Activated CD4-positive, alpha-beta T cell treated with anti-CD3 and anti-CD28 coated beads, Interleukin-2, amount 50 U/mL, for 24 hours (primary cell): ENCODE measurements at places on chromosomes 1 and 21.

DNA sequence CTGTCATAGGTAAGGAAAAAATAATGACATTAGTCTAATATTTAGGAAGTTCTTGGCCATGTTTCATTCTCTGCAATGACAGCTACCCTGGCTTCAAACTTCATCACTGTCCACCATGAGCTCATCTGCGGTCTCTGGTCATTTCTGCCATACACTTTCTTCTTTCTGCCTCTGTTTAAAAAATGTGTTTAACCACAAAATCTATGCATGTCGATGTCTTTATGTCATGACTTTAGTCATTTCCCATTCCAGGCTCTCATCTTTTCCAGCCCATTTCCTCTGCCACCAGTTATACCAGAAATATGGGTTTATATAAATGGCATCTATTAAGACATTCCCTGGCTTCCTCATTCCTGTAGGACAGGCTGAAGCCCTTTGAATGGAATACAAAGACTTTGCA is 68.5 kb upstream of the DUSP10 start:
- DNase-seq, result no peak

DNA sequence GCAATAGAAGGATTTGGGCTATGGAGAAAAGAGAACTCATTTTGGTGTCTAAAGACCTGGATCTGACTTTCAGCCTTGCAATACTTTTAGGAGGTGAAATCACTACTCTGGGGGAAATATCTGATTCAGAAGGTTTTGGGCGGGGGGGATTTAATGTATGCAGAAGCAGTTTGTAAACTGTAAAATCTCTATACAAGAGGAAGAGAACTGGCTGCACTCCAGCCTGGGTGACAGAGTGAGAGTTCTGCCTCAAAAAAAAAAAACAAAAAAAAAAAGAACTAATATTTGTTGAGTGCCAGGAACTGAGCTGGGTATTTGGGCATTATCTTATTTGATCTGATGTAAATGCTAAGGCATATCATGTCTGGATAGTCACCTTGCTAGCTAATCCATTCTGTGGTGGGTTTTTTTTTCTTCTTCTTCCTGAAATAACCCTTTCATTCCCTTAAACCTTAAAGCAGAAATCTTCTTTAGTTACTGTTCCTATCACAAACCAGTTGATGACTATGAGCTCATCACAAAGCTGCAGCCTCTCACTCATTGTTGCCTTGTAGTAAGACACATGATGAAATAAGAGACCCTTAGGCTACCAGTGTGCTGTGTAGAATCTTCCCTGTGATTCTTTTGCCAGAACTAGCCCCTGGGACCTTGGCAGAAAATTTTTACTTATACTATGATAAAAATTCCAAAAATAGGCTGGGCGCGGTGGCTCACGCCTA is 35.6 kb upstream of the SLC16A1 start:
- no peak for DNase-seq

DNA sequence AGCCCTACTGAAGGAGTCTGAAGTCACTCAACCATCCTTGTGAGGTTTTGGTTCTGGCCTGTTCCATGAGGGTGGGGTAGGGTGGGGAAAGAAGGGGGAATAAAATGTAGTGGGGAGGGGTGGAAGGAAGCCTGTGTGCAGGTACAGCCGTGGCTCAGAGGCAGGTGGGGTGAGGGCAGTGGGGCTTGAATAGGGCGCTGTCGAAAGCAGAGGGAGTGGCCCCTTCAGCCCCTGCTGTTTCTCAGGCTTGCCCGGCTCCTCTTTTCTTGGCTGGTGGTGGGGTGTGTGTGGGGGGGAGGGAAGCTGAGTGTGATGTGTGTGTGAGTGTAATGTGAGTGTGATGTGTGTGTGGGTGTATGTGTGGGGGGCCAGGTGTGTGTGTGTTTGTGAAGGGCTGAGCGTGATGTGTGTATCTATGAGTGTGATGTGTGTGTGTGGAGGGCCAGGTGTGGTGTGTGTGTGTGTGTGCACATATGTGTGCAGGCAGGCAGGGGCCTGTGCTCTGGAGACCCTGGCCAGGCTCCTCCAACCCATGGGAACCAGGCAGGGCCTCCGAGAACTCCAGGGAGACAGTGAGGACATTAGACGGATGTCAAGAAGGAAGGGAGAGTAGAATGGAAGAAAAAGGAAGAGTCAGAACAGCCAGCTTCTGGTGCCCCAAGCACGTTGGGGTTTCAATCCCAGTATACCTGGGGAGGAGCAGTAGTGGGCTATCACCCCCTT is 9.0 kb downstream of the SOX13 start:
- no peak for DNase-seq

GRCh38 chr1:29322861-29323585 is 86.7 kb downstream of the PTPRU start:
- no peak for DNase-seq

- DNase-seq, result no peak
Observed at GRCh38 chr1:213244664-213245091, 193.6 kb downstream of the RPS6KC1 start.

GRCh38 chr1:14578156-14578555 is 20.3 kb upstream of the KAZN start:
- no peak for DNase-seq

GRCh38 chr1:12180315-12180714 is 13.5 kb downstream of the TNFRSF1B start:
- DNase-seq, result no peak

DNA sequence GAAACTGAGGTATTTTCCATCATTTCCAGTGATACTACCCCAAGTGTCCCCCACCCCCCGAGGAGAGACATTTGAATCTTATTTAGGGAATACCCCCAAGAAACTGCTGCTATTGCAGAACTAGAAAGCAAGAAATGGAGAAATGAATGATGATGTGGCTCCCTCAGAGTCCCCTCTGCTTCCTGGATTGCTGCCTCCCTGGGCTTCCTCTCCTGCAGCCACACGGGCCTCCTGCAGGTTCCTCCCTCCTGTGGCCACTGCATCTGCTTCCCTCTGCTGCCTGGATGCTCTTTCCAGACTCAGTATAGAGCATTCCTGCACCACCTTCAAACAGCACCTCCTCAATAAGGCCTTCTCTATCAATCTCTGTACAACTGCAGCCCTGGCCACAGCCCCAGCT is 69.3 kb downstream of the SLC25A24 start:
- DNase-seq, result no peak

DNA sequence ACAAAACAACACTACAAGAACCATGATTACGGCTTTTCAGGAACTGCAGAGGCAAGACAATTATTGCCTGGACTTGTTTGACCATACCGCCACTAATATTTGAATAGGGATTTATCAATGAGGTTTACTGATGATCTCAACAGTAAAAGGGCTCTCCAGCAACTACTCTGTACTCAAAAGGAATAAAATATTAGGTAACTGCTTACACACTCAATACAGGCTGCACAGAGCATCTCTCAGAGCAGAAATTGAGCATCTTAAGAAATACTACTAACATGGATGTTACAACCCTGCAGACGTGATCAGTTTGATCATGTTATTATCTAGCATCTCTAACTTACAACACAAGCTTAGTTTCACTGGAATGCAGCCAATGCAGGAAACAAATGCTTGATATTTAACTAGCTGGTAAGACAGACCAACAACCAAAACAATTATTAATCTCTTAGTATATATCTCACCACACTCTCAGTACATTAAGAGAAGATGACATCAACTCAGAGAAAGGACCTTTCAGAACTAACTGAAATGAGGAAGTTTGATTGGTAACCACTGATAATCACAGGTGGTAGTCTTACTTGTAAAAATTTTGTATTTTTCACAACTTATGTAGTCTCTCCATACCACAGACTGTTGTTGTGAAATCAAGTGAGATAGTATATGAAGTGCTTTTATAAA is 52.2 kb downstream of the PUM1 start:
- no peak for DNase-seq

- no peak for DNase-seq
Observed at GRCh38 chr1:226402739-226403165, 5.1 kb downstream of the PARP1 start.

- no peak for DNase-seq
Observed at GRCh38 chr21:27885296-27885711, 918.4 kb upstream of the ADAMTS5 start.

DNA sequence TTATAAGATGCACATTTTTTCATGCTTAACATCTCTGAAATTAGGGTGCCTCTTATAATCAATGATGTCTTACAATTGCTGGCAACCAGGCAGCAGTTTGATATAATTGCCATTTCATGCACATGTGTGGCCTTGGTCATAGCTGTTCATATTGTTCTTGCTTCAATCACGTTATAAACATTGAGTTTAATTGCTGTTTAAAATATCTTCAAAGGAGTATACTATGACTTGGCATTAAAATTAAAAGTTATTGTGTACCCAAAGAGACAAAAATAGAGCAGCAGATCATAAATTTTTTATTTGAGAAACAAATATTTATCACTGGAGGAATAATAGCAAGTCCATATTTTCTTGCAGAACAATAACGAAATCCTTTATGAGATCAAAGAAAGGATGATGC is 325.5 kb downstream of the LMX1A start:
- no peak for DNase-seq

DNA sequence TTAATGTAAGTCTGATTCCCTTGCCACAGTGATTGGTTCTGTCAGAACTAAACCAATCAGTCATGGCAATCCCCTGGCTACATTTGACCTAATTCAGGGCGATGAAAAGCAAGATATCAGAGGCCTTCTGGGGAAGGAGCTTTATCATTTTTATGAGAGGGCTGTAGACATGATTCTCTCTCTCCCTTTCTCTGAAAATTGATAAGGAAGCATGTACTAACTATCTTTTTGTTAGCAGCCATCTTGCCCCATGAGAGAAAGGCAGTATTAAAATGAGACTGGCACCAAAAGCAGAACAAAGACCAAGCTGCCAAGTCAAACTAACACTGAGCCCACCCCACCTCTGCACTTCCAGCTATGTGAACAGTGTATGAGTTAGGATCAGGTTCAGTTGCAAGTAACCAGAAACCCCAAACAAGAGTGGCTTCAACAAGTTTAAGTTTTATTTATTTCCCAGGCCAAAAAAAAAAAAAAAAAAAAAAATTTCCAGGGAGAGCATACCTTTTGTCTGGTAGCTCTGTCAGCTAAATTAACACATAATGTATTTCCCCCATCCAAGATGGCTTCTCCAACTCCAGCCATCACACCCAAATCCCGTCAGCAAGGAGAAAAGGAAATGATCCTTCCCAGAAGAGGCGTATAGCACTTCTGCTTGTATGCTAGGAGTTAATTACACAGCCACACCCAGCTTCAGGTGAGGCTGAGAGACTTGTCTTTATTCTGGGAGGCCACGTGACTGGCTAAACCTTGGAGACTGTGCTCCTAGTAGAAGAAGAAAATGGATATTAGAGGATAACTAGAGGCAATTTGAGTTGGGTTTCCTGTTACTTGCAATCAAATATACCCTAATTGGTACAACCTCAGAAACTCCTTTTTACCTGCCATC is 105.8 kb upstream of the RALGPS2 start:
- DNase-seq, result no peak

DNA sequence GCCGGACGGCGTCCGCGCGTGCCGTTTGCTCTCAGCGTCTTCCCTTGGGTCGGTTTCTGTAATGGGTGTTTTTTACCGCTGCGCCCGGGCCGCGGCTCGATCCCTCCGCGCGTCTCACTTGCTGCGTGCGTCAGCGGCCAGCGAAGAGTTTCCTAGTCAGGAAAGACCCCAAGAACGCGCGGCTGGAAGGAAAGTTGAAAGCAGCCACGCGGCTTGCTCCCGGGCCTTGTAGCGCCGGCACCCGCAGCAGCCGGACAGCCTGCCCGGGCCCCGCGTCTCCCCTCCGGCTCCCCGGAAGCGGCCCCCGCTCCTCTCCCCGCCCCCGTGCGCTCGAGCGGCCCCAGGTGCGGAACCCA is 159.8 kb downstream of the RUNX1 start:
- peak; percentile 58 for DNase-seq

GRCh38 chr1:167435484-167435883 is 82.8 kb downstream of the CD247 start:
- DNase-seq, result no peak

GRCh38 chr1:17825273-17826164 is 70.4 kb downstream of the ACTL8 start:
- no peak for DNase-seq

DNA sequence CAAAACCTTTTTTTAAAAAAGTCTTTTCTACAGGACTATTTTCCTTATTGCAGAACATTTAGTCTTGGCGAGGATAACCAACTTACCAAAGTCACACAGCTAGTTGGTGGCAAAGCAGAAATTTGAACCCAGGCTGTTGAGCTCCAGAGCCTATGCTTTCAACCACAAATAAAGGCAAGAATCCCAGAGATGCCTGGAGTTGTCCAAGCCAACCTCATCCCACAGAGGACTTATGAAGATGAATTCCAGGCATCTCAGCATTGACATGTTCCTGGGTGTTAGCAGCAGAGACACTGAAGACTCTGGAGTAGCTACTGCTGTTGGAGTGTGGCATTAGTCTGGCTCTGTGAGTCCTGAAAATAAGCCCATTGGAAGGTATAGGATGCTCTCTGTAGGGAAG is 287.6 kb upstream of the C1orf105 start:
- no peak for DNase-seq

GRCh38 chr1:26160527-26161414 is 1.9 kb downstream of the FAM110D start:
- no peak for DNase-seq

- DNase-seq, result no peak
Observed at GRCh38 chr1:89085781-89086180, 20.8 kb upstream of the GBP1 start.

DNA sequence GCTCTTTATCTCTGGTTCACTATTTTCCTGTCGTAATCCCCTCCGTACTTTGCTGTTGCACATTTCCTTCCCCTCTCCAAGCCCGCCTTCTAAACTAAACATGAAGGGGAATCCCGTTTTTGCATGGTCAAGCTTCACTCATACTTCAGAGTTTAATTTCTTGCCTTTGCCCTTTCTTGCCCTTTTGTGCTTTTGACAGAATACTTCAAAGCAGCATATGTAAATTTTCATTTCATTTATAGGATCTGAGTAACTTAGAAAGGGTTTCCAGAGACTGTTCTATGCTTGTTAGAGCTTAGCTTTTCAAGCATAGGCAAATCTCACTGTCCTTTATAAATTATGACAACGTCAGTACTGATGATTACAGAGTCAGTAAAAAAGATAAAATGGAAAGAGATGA is 27.7 kb downstream of the SPATA45 start:
- DNase-seq, result no peak

GRCh38 chr1:79819140-79819539 is 812.6 kb upstream of the ADGRL4 start:
- DNase-seq, result no peak

DNA sequence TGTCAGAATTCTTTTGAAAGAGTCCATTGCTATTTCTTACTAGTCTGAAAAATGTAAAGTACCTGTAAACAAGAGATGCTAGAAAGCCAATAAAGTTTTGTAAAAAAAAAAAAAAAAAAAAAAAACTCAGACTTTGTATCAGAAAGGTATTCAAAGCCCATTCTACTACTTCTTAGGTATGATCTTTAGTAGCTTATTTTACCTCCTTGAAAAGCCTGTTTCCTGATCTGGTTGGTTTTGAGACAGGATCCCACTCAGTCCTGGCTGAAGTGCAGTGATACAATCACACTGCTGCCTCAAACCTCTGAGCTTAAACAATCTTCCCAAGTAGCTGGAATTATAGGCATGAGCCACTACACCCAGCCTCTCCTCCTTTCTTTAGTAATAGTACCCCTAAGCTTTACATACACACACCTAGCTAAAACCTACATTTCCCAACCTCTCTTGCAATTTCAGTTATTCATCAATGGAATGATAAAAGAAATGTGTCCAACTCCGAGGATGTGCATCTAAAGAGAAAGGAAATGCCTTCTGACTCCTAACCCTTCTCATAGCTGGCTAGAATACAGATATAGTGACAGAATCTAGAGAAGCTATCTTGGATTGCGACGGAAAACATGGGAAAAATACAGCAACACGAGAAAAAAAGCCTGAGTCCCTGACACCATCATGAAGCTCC is 30.6 kb downstream of the EPS15 start:
- no peak for DNase-seq

- no peak for DNase-seq
Observed at GRCh38 chr1:185652348-185652747, 81.8 kb upstream of the HMCN1 start.
